ENCODE measurements at places on chromosomes 1 and 21. TPM values are rescaled to one million over a fixed set of nuclear protein-coding genes. Genes with fewer than 3 reads are reported as not detected.

DNA sequence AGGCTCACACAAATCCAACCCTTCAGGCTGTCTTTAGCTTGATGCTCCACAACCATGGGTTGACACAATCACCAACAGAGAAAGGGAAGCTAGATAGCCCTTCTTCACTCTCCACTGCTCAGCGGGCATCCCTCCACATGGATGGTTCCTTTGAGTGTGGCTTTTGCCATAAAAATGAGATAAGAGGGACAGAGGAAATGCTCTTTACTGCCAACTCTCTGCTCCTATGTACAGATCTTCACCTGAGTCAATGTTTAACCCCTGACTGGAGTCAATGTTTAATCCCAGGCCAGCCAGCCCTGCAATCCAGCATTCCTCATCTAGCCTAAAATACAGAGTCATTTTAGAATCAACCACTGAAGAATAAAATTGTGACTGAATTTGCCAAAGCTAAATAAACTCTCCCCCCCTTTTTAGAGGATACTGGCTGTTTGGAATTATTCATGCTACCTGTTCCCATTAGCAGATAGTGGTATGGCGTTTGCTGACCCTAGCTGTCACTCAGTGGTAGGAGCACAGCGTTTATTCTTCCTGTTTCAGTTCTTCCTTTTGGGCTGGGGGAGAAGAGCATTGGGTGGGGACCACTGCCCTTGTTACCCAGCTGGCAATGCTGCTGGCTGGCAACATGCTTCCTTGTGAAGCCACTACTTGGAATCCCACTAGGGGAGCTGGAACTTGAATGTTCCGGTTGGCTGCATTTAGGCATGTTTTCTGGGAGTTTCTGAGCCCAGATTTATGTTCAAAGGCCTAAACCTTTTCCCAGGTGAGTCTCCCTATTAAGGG, 5.2 kb upstream of the PIGR start:
- DNase-seq = no peak

GRCh38 chr1:91997607-91998195, 32.1 kb upstream of the EPHX4 start:
- peak; percentile 61 for DNase-seq

DNA sequence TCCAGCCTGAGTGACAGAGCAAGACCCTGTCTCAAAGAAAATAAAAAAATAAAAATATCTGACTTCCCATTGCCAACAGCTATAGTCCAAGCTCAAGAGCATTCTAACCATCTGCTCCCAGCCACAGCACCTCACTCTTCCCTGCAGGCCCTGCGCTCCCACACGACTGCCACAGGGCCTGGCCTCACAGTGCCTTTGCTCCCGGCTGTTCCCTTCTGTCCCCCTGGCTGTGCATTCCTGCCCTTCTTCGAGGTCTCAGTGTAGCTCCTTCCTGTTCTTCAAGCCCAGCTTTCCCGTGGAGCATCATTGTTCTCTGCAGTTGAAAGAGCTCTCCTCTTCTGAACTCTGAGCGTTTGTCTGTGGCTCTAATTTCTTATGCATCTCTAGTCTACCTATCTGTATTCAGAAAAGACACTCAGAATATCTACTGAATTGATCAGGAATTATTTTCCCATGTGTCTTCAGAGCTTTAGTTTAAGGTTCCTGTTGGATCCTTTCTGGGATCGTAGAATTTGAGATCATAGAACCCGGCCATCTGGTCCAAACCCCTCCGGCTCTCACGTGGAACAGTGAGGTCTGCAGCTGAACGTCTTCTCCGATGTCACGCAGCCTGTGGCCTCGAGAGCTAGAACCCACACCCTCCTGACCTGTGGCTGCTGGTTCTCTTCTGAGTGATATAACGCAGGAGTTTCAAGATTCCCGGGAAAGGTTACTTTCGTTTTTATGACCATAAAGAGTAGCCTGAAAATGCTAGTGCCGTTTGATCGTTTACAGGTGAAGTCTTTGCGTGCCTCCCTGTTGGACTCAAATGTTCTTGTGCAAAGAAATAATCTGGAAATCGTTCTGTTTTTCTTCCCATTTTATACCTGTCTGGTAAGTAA, 54.4 kb downstream of the DOP1B start:
- DNase-seq = peak; percentile 74

GRCh38 chr1:160083968-160084770, 2.8 kb downstream of the KCNJ9 start:
- no peak for DNase-seq

DENND1B gene
- total RNA-seq = 13.6 TPM
